GM23248 (cell line): ENCODE measurements at places on chromosomes 2 and 18.
A peak's percentile ranks its signal among the peaks of the same experiment; 100 is the strongest.

DNA sequence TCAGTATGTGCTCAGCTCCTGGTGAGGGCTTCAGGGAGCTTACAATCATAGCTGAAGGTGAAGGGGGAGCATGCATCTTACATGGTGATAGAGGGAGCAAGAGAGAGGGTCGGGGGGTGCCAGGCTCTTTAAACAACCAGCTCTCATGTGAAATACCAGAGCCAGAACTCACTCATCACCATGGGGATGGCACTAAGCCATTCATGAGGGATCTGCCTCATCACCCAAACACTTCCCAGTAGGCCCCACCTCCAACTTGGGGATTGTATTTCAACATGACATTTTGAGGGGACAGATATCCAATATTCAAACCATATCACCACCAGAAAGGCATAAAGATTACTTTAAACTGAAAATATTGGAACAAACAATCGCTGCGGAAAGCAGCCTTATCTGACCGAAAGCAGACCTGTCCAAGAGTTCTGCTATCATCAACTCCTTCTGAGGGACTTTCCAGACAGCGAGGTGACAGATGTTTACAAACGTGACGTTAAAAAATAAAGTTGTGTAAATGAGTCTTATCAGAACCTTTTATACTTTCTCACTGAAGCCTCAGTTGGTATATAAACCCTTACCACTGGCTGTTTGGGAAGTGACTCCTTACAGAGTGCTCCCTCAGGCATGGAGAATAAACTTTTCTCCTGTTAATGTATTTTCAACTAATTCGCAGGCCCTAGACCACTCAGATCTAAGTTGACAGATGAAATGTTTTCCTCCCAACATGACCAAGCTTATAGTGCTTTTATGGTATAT lies 35.5 kb upstream of the PTH2R start:
- peak; percentile 26 for DNase-seq

DNA sequence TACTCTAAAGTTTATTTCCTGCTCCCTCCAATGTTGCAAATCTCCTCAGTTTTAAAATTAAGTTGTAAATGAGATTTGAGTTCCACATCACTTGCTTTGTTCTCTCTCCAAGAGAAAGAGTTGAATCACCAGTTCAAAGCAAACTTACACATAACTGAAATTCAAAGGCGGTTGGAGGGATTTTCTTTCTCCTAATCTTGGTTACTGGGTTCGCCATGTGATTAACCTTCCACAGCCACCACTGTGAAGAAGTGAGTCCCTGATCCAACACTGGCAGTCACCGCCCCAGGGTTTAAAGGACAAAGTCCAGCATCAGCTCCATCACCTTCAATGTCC lies 247.1 kb downstream of the MYCN start:
- DNase-seq = no peak

- DNase-seq = peak; percentile 29
Measured at GRCh38 chr18:34222307-34223163, 2.2 kb downstream of the NOL4 start.

- DNase-seq = peak; percentile 14
Measured at GRCh38 chr2:133167990-133168389, 400.3 kb downstream of the NCKAP5 start.

DNA sequence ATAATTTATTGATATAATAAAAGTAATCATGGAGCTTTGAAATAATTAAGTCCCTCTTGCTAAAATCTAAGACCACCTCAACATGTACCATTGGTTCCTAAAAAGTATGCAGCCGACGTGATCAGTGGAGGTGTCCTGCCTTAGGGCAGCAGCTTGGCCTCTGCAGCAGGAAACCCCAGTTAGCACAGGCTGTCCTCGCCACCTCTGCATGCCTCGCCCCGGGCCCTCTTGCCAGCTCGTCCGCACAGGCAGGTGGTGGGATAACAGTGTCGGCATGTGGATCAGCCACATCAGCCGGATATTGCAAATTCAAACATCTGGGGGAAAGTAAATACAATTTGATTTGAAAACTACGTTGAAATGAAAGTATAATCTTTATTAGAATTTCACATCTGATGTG lies 22.9 kb downstream of the COA5 start:
- DNase-seq = no peak

GRCh38 chr18:60951091-60951490 lies 382.1 kb upstream of the CDH20 start:
- no peak for DNase-seq

GRCh38 chr18:33495278-33495677 lies 54.8 kb upstream of the CCDC178 start:
- DNase-seq = peak; percentile 5

- DNase-seq = no peak
Measured at GRCh38 chr2:84243788-84244733, 215.0 kb downstream of the SUCLG1 start.

DNA sequence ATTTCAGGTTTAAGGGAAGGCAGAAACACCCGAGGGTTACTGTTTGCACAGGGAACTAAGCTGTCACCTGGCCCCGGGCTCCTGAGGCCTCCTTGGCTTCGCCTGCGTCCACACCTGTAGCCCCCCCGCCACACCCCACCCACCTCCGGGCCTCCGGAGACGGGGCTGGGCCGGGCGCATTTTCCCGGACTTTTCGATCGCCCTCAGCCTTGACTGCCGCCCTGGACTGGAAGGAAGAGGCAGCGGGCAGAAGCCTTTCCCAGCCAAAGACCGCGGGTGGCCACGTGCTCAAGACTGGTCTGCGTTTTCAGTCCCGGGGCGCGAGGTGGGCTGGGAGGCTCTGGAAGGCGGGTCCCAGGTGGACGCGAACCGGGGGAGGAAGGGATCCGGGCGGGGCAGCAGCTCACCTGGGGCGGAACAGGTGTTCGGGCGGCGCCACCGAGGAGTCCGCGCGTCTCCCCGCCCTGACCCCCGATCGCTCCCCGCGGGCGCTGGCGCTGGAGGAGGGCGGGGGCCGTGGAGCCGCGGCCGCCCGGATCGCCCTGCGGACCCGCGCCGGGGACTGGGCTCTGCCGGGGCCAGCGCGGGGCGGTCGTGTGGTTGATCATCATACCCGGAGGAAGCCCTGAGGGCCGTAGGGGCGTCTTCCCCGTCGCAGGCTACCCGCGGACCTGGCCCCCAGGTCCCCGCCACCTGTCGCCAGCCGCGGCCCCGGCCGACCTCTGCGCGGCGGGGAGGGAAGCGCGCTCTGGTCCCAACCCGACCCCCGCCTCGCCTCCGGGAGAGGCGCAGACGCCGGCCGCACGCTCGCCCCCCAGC lies 3.2 kb downstream of the ID2 start:
- peak; percentile 89 for DNase-seq

GRCh38 chr18:56723068-56723467 lies 71.9 kb downstream of the WDR7 start:
- DNase-seq = peak; percentile 2

- no peak for DNase-seq
Measured at GRCh38 chr2:203733684-203734083, 27.2 kb downstream of the CD28 start.

- no peak for DNase-seq
Measured at GRCh38 chr18:30652387-30652786, 390.2 kb downstream of the DSC3 start.

DNA sequence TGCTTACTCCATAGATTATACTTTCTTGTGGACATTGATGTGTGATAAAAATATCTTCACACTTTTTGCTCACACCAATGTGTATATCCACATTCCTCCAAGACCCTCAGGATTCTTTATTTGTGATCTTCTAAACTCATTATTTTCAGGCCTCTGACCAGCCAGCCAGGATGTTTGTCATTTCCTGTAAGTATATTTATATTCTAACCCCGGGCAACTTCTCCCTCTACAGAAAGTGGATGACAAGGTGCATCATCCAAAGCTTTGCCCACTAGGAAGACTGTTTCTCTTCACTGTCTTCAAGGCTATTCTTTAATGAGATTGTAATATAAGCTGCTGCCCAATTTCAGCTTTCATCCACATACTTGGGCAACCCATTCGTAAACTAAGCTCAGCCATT lies 3.6 kb upstream of the CWC22 start:
- peak; percentile 6 for DNase-seq
